Testis (tissue), 5 donors: ENCODE measurements at places on chromosomes 2 and 18. TPM values are rescaled to one million over a fixed set of nuclear protein-coding genes. Genes with fewer than 3 reads are reported as not detected.

EML6 gene
- polyA plus RNA-seq = 7.6 TPM

HOXD4 gene
- polyA plus RNA-seq = 2.7 TPM

FLACC1 gene
- polyA plus RNA-seq = 20.4 TPM

PDE1A gene
- 45.0 TPM for polyA plus RNA-seq

TANC1 gene
- 8.6 TPM for polyA plus RNA-seq
